H4 (cell line): ENCODE measurements at places on chromosomes 7 and 10. TPM values are rescaled to one million over a fixed set of nuclear protein-coding genes. Genes with fewer than 3 reads are reported as not detected.

GRCh38 chr10:62885684-62886461, 69.7 kb upstream of the EGR2 start:
- DNase-seq: no peak

DNA sequence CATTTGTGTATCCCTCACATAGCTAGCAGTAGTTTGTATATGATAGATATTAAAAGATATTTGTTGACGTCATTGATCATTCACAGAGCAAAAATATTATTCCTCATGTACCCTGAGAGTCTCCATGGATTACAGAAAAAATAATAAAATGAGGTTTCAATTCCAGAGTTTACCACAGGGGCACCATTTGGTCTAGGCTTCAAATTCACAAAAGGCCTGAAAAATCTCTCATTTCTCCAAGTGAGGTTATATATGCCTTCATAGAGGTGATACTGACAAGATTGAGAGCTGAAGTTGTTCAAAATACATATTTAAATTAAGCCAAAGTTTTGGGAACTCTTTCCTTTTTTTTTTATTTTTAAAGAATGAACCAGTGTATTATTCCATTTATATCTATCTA, 52.7 kb downstream of the TMEM26 start:
- no peak for DNase-seq

DNA sequence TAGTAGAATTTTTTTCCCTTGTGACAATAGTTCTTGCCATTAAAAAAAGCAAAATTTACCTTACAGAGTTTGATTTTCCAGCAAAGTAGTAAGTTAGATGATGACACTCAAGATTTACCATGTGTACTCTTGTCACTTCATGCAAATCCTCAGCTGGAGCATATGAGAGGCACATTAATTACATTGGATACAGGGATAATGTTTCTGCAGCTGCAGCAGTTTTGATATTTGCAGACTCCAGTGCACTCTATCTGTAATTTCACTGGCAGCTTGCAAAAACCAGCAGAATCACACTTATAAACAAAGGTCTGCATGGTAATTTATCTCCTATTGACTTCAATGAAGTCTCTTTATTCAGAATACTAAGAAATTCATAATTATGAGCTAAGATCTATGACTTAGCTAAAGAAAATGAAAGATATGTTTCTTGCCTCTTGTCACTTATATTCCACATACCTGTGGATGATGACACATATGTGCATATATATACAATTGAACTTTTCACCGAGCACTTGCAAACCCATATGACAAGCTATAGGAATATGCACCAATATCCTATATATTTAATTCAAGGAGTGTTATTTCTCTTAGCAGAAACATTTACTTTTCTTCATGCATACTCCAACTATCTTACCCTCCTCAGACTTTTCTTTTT, 530.6 kb downstream of the PHTF2 start:
- DNase-seq: no peak

GRCh38 chr10:22647244-22647643, 67.1 kb downstream of the PIP4K2A start:
- DNase-seq: no peak

- DNase-seq: no peak
These were observed 160.7 kb downstream of the ZEB1 start for GRCh38 chr10:31479752-31480151.

DNA sequence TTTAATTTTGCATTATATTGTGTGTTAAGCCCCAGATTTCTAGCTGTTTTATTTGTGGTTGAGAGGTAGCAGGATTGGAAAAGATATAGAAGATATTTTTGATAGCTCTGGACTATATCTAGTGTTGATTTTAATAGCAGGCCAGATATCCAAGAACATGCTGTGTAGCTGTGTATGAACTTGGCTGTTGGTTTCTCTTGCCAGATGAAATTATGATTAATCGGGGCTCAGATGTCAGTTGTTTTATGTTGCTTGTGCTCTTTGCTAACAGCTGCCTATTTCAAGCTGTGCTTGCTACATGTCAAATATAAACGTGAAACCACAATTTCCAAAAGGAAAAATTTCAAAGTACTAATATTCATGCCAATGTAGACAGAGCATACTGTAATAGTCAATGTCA, 141.1 kb downstream of the GRM3 start:
- no peak for DNase-seq

DNA sequence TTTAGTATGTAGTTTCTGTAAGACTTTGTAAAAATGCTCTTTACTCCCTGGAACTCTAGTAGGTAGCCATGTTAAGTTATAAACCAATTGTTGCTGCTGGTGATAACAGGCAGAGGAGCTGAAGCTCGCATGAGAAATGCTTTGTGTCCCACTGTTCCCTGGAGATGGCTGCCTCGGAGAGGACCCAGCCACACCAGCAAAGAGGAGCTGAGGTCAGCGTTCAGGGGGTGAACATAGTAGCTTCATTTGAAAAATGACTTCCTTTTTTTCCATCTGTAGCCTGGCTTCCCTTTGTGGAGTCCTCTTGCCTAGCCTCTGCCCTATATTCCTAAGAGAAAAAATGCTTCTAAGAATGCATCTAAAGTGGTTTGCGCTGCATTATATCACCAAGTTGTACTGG, 20.3 kb downstream of the CELF2 start:
- no peak for DNase-seq

DNA sequence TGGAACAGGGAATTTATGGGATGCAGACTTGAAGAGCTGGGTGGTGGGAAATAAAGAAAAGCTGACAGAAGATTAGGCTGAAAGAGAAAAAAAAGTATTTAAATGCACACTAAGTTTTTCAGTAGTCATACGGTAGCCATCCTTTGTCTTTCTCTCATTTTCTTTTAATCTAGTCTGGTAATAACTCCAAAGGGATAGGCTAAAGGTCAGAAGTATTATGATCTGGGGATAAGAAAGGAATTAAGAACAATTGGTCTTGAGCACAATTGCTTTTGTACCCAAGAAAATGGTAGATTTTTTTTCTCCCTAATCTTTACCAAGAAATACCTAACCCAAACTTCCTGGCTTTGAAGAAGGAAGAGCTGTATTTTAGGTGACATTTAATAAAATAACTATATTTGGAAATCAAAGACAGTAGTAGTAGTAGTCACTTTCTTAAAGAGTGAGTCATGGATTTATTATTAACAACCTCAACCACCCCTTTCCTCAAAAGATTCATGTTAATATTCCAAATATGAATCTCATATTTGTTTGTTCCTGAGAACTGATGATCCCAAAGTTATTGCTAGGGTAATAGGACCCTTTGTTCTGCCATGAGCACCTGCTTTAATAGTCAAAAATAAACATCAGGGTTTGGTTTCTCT, 120.2 kb upstream of the ODAD2 start:
- no peak for DNase-seq

DNA sequence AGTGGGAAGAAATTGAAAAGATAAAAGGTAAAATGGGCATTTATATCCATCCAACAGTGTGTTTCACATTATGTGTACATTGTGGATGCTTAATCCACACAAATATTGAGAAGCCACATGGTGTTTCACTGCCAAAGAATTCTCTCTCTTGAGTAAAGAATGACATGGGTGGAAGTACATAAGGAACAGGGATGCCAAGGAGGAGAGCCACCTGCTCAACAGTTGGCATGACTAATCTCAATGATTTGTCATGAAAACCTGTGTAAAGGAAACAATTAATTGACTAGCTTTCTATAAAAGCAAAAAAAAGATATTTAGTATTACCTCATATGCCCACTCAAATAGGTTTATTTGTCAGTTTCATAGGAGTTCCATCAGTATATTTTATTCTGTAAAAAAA, 43.1 kb downstream of the MAGI2 start:
- no peak for DNase-seq

- peak; percentile 46 for DNase-seq
These were observed 11.8 kb upstream of the PDCD4 start for GRCh38 chr10:110859973-110860376.

- peak; percentile 73 for DNase-seq
These were observed 10.5 kb downstream of the SKAP2 start for GRCh38 chr7:26853788-26854393.

DNA sequence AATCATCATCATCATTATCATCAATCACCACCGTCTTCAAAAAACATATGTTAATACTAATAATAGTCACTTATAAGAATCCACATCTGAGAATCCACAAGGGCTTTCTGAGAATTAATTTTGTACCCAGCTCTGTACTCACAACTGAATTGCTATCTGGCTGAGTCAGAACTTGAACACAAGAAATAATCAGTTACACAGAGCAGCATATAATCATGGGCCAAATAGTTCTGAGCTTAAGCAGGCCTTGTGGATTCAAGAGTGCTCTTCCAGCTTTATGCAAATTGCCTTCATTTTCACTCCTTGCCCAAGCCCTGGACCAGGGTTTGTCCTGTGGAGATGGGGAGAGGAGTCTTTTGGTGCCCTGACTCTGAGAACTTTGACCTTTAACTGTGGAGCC, 304.5 kb downstream of the ZNF248 start:
- no peak for DNase-seq

DNA sequence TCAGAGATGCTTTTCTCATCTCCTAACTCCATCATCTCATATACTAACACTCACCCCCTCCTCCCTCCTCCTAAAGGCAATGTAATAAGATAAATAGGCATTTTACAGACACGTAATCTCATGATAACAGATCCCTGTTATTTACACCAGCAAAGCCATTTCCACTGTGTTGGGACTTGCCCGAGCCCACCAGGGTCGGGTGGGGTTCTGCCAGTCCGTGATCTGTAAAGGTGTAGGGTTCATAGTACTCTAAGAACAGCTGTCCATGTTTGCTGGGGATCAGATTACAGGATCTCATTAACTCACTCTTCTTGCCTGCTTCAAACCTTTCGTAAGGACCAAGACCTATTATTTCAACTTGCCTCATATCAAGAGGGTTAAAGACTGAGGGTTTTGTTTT, 172.4 kb downstream of the FZD1 start:
- no peak for DNase-seq

- DNase-seq: no peak
These were observed 72.9 kb downstream of the ITIH5 start for GRCh38 chr10:7593905-7594304.

Gene CALCR
- total RNA-seq: not detected in 2 replicates

Gene ALOX5
- total RNA-seq: 0.60 TPM in 1 of 2 replicates, not detected in the other

Gene BLNK
- total RNA-seq: 0.10 TPM in 1 of 2 replicates, not detected in the other

Gene TYW1B
- total RNA-seq: 0.23 and 0.66 TPM in 2 replicates

Gene NPFFR1
- total RNA-seq: not detected in 2 replicates

Gene HKDC1
- total RNA-seq: 0.16 and 0.23 TPM in 2 replicates
